ENCODE measurements at places on chromosomes 3 and 15. TPM values are rescaled to one million over a fixed set of nuclear protein-coding genes. Genes with fewer than 3 reads are reported as not detected.

The IL17RD gene
- not detected for total RNA-seq

The PATL2 gene
- total RNA-seq: 26.7 TPM

The INSYN1 gene
- not detected for total RNA-seq

- no peak for DNase-seq
Observed at GRCh38 chr3:177793451-177793850, 596.2 kb upstream of the TBL1XR1 start.

- no peak for DNase-seq
Observed at GRCh38 chr3:121835465-121835801, 424 bp downstream of the EAF2 start.

All from T-helper 17 cell (primary cell).